ENCODE measurements at places on chromosomes 4 and X.

GRCh38 chr4:90855111-90855510 is 727.9 kb downstream of the CCSER1 start:
- DNase-seq: no peak

DNA sequence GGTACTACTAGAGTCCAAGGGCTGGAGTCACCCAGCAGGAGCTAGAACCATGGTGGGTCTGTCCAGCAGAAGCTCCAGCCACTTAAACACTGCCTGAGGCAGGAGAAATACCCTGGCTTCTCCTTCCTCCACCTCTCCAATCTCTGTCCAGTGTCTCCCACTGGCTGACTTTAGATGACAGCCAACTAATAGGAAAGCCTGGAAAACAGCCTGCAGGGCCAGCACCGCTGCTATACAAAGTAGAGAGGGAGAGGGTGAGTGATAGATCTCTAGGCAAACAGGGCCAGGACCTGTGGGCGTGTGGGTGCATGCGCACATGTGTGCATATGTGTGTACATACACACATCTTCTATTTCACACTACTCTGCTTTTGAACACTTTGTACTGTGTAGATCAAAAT is 56.5 kb upstream of the ATP8A1 start:
- DNase-seq: no peak

DNA sequence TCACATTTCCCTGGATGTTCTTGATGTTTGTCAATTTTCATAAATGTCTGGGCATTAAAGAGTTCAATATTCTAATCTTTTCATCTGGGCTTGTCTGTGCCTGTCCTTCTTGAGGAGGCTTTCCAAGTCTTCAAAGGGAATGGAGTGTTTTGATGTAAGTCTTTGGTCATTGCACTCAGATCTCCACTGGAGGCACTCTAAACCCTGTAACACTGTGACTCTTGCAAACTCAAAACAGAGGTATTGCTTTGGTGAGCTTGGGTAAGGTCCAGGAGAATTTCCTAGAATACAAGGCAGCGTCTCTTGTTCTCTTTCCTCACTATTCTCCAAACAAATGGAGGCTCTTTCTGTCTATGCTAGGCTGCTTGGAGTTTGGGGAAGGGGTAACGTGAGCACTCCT is 1118.1 kb upstream of the PABPC4L start:
- DNase-seq: no peak

- peak; percentile 76 for DNase-seq
Measured at GRCh38 chrX:18377796-18378195, 23.3 kb upstream of the SCML2 start.

DNA sequence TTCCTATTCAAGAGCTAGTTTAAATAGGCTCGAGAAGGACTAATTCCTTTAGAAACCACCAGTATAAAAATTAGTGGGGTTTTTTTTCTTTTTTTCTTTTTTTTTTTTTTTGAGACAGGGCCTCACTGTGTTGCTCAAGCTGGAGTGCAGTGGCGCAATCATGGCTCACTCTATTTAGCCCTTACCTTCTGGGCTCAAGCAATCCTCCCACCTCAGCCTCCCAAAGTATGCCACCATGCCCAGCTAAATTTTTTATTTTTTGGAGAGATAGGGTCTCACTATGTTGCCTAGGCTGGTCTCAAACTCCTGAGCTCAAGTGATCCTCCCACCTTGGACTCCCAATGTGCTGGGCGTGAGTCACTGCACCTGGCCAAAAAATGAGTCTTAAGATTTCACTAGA is 52.8 kb downstream of the APOO start:
- no peak for DNase-seq

- DNase-seq: no peak
Measured at GRCh38 chr4:94412658-94413038, 39.1 kb upstream of the PDLIM5 start.

DNA sequence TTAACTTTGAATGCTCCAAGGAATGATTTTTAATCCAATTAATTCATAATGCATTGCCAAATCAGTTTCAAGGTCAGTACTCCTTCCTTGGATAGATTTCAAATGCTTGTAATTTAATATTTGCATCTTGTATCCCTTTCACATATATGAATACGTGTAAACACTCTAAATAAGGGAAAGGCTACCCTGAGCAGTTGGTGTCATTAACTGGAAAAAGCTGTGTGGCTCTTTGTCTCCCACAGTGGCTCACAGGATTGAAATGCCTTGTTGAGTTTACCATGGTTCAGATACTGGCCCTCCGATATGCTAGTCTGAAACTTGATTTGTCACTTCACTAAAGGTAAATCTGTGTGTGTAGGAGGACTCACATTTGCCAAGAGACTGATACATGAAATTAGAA is 16.7 kb upstream of the ACOT9 start:
- DNase-seq: peak; percentile 38

DNA sequence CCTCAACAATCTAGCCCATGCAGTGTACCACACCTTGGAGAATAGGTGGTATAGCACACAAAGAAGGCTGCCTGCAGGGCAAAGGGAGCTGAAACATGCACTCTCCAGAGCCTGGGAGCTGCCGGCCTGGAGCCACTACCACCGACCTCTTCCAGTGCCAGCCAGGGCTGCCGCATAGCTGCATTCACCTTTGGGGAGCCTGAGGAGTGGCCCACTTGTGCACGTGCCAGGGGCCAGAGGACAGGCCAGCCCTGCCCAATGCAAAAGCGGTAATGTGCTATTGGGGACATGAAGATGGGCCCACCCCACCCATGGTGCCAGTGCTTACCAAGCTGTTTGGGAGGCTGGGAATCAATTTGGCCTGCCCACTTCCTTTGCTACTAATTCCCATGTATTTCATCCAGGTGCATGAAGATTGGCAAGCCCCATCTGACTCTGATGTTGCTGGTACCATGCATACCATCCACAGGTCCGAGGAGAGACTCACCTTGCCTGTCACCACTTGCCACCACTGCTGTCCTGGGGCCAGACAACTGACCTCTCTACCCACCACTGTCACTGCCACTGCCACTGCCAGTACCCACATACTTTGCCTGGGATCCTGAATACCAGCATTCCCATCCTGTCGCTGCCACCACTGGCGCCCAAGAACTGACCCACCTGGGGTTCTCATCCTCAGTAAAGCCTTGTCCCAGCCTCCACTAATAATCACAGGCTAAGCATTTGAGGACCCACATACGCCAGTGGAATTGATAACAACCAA is 506.9 kb downstream of the MAGEB5 start:
- DNase-seq: no peak

GRCh38 chr4:6702761-6703160 is 6.9 kb downstream of the MRFAP1L1 start:
- no peak for DNase-seq

DNA sequence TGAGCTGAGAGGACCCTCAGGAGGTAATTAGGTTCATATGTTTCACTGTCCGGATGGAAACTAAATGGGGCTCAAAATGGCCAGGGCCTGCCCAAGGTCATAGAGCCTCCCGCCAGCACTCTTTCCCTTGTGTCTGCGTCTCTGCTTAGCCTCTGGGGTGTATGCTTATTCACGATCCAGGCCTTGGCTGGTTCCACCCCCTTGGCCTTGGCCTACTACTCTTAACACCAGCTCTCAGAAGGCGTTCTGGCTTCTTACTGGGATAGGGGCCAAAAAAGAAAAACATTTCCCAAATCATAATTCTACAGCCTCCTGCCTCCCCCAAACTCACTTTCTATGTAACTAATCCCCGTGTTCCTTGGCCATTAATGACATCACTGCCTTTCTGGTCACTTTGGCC is 68.8 kb downstream of the RTL5 start:
- no peak for DNase-seq

DNA sequence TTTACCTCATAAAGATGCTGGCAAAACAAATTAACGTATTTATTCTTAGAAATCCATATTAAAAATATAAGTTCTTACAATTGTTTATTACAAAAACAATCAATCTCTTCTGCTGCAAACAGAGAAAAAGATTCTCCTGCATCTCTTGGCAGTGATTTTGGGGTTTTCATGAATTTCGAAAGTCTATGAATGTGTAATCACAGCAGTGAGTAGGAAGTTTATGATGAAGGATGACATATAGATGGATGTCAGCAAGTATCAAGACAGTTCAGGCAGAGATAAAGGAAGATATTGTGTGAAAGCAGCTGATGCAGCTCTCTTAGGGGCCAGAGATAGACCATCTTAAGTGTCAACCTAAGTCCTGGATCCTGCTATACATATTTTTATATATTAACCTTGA is 196.9 kb upstream of the BANK1 start:
- no peak for DNase-seq

DNA sequence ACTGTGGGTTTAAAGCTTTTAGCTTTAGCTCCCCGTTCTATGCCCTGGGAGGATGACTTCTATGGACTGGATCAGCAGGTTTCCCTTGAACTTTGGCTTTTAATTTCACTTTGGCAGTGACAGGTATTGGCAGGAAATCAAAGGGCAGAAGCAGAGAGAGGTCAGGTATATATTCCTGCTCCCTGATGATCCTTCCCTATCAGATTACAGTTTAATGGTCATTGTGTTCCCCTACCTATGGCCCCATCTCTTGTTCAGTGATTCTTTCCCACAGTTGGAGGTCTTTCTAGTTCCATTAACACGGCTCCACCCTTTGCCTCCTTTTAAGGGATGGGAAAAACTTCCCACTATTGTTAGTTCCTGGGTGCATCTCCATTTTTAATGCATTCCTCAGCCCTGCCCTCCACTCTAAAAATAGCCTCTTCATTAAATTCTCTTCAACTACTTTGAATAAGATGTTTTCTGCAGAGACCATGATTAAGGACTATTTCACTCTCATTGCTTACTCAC is 107.8 kb upstream of the TMEM47 start:
- no peak for DNase-seq

DNA sequence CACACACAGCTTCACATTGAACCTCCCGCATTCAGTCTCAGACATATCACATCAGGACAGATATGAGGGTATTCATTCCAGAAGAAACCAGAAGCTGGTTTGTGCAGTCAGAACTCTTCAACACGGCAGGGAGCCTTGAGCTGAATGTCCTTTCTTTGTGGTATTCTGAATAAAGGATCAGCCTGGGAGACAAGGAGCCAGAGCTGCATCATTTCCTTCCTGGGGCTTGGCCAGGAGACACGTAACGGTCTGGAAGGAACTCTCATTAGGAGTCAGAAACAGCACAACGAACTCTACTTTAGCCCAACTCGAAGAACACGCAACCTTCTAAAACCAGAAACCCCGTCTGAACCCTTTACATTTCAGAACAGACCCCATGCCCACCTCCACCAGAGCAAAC is 46.4 kb downstream of the KDR start:
- no peak for DNase-seq

DNA sequence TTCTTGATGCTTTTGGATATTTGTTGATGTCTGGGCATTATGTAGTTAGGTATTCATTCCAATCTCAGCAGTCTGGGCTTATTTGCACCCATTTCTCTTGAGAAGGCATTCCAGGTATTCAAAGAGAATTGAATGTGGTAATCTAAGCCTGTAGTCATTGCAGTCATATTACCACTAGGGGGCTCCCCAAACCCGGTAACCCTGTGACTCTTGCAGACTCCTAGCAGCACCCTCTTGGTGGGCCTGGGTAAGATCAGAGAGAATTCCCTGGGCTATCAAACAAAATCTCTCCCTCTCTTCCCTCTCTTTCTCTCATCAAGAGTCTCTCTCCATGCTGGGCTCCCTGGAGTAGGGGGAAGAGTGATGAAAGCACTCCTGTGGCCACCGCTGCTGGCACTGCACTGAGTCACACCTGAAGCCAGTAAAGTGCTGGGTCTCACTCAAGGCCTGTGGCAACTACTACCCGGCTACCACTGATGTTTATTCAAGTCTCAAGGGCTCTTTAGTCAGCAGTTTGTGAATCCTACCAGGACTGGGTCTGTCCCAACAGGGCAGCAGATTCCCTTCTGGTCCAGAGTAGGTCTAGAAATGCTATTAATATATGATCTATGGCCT is 187.7 kb upstream of the NUDT10 start:
- DNase-seq: peak; percentile 56

GRCh38 chrX:630612-631496 is at the start of gene SHOX:
Gene SHOX (plus strand): TSS chrX:630791. CDS start chrX:630898, 107 bp downstream.
- no peak for DNase-seq

- DNase-seq: no peak
Measured at GRCh38 chrX:124594017-124594651, 247.8 kb downstream of the SH2D1A start.

DNA sequence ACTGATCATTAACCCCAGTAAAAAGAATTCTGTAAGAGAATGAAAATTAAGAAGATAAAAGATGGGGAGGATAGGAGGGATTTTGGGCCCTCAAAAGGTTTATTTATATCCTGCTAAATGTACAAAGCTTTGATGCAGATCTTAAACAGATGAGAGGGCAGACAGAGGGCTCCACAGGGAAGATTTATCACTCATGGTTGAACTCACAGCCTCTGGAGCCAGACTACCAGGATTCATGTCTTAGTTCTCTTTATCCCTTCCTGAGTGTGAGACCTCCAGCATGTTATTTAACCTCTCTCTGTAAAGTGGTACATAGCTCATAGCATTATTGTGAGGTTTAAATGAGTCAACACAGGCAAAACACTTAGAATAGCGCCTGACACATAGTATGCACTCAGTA is 74.4 kb downstream of the SOWAHB start:
- DNase-seq: no peak

DNA sequence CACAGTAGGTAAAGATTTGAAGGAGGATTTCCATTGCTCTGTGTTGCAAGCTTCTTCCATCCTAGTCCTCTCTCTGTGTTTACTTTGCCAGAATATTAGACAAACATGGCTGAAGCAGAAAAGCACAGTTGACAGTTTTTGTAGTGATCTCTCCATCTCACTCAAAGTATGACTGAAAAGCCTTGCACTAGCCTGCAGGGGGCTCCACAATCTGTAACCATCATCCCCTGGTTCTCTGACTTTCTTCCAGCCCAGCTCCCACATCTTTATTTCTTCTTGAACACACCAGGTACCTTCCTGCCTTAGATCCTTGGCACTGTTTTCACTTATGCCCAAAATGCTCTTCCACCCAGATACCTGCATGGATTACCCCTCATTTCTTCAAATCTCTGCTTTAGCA is 34.1 kb upstream of the HHIP start:
- DNase-seq: peak; percentile 33

- no peak for DNase-seq
Measured at GRCh38 chrX:148567229-148567628, 66.8 kb downstream of the AFF2 start.

- no peak for DNase-seq
Measured at GRCh38 chr4:187414716-187415115, 580.9 kb upstream of the ZFP42 start.

DNA sequence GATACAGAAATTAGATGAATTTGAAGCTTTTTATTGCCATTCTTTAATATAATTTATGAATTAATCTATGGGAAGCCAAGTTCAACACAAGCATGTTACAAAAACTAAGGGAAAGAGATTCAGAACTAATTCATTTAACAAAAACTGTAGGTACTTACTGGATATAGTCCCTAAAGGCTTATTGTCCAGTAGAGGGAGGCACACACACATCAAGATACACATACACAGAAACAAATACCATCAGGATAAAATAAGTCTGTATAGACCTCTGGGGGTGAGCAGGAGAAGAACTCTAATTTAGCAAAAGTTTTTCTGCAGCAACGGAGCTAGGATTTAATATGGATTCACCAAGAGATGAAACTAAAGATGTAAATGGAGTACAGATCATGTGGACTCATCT is 83.0 kb upstream of the IL13RA1 start:
- DNase-seq: peak; percentile 82

All from NCI-H526 (cell line).